ENCODE measurements at places on chromosomes 5 and 9.

GRCh38 chr5:15124871-15125568 is 253.4 kb upstream of the ANKH start:
- DNase-seq = no peak

DNA sequence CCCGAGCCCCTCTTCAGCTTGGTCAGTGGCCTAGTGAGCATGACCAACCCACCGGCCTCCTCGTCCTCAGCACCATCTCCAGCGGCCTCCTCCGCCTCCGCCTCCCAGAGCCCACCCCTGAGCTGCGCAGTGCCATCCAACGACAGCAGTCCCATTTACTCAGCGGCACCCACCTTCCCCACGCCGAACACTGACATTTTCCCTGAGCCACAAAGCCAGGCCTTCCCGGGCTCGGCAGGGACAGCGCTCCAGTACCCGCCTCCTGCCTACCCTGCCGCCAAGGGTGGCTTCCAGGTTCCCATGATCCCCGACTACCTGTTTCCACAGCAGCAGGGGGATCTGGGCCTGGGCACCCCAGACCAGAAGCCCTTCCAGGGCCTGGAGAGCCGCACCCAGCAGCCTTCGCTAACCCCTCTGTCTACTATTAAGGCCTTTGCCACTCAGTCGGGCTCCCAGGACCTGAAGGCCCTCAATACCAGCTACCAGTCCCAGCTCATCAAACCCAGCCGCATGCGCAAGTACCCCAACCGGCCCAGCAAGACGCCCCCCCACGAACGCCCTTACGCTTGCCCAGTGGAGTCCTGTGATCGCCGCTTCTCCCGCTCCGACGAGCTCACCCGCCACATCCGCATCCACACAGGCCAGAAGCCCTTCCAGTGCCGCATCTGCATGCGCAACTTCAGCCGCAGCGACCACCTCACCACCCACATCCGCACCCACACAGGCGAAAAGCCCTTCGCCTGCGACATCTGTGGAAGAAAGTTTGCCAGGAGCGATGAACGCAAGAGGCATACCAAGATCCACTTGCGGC is 1.8 kb downstream of the EGR1 start:
- no peak for DNase-seq

DNA sequence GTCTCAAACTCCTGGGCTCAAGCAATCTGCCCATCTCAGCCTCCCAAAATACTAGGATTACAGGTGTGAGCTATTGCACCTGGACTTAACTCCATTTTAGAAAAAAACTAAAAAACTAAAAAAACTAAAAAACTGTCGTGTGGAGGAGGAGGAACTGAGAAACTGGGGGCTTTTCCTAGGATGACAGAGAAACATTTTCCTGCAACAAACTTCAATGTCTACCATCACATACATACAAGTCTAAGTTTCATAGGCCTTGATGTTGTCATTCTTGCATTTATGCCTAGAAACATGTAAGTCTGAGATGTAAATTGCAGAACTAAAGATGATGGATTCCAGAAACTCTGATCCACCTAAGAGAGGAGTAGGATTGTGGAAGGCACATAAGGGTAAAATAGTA is 556.8 kb downstream of the RAB3C start:
- no peak for DNase-seq

GRCh38 chr5:15080219-15080618 is 208.6 kb upstream of the ANKH start:
- no peak for DNase-seq

All from stimulated activated CD8-positive, alpha-beta memory T cell treated with anti-CD3 and anti-CD28 coated beads, Interleukin-4, amount 100 ng/mL, for 4 hours (primary cell).